Lower leg skin (tissue), 4 donors: ENCODE measurements at places on chromosomes 1 and 21. TPM values are rescaled to one million over a fixed set of nuclear protein-coding genes. Genes with fewer than 3 reads are reported as not detected.

The WNT3A gene
- total RNA-seq = 4.1 TPM

The SELE gene
- total RNA-seq = 2.6 TPM

The CELA3A gene
- total RNA-seq = not detected

The PRR9 gene
- 0.34 TPM for total RNA-seq

The MRPL24 gene
- 44.9 TPM for total RNA-seq

The WARS2 gene
- 21.8 TPM for total RNA-seq

The UBE2G2 gene
- total RNA-seq = 61.8 TPM

The SLC50A1 gene
- total RNA-seq = 43.0 TPM

The FNBP1L gene
- total RNA-seq = 21.4 TPM

The USP33 gene
- total RNA-seq = 42.9 TPM

The AADACL4 gene
- total RNA-seq = 0.59 TPM

The AZIN2 gene
- total RNA-seq = 13.7 TPM

The UMODL1 gene
- total RNA-seq = not detected

The C1orf74 gene
- 2.4 TPM for total RNA-seq

The SLFNL1 gene
- total RNA-seq = not detected

The PTPN7 gene
- 1.6 TPM for total RNA-seq

The BCAN gene
- total RNA-seq = 23.3 TPM

The FCMR gene
- total RNA-seq = 0.34 TPM

The ZNF648 gene
- total RNA-seq = 0.57 TPM

The KRTAP7-1 gene
- total RNA-seq = not detected

The LEFTY1 gene
- total RNA-seq = not detected

The CZIB gene
- 39.8 TPM for total RNA-seq
